Kidney (tissue), 22 donors: ENCODE measurements at places on chromosomes 13 and 19. TPM values are rescaled to one million over a fixed set of nuclear protein-coding genes. Genes with fewer than 3 reads are reported as not detected.

Gene CLIP3
- 10.3 TPM for total RNA-seq

Gene GPR4
- 9.7 TPM for total RNA-seq

Gene PLEKHF1
- total RNA-seq: 11.7 TPM

Gene GRIN2D
- total RNA-seq: 0.54 TPM

Gene KLF5
- 52.7 TPM for total RNA-seq

Gene BEST2
- not detected for total RNA-seq

Gene SCEL
- total RNA-seq: 3.3 TPM

DNA sequence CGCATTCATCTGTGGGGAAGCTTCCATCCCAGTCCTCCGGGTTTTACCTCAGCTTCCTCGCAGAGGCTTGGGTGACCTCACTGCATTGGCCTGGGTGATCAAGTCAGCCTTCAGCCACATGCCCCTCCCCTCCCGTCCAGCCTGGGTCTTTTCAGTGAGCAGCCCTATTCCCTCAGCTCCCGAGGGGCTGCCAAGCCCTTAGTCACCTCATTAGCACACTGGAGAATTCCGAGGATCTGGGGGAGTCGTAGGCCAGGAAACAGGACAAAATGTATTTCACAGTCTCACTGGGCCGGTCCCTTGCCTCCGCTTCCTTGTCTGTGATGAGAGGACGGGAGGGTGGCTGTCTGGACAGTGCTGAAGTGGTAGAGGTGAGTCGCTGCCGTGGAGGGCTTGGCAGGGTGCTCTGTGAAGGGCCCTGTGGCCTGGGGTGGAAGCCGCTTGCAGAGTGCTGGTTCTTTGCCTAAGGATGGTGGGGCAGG, 19.9 kb downstream of the KDM4B start:
- peaks cover 22% of the 10 kb centered on the region for H3K4me1 ChIP-seq
- no peaks in the 10 kb centered on the region for H3K36me3 ChIP-seq
- H3K27me3 ChIP-seq: no peaks in the 10 kb centered on the region

DNA sequence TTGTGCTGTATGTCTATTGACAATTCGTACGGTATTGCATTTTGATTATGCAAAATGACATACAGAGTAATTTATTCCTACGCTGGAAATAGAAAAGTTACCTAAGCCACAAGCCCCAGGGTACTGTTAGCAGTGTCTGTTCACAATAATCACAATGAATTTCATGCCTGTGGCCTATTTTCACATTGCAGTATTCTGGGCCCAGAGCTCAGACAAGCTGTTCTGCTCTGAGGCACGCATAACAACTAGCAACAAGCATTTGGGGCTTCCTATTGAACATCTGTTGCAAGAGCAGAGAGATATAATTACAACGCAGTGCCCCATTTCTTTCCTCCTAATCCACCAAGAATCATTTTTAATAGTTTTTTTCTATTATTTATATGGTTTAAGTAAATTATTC, 158.9 kb upstream of the SGCG start:
- no peaks in the 10 kb centered on the region for H3K36me3 ChIP-seq
- DNase-seq: no peak
- no peaks in the 10 kb centered on the region for H3K27me3 ChIP-seq
- no peak overlapping the region for H3K27ac ChIP-seq

DNA sequence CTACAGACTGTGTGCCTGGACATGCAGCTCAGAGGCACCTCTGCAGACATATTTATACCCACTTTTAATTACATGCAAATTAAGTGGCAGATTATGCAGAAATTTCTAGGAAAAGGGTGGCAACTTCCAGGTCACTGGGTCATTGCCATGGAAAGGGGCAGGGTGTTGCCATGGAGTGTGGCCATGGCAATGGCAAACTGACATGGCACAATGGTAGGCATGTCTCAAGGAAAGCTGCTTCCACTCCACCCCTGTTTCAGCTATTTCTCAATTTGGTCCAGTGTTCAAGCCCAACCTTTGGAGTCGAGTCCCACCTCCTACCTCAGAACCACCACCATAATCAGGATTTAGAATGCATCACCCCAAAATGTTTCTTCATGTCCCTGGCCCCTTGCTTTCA, 170.7 kb upstream of the TSHZ3 start:
- no peak for DNase-seq
- H3K27ac ChIP-seq: no peak overlapping the region
- H3K4me3 ChIP-seq: no peak overlapping the region
- H3K27me3 ChIP-seq: no peaks in the 10 kb centered on the region

- H3K27me3 ChIP-seq: no peaks in the 10 kb centered on the region
- H3K4me3 ChIP-seq: no peak overlapping the region
- H3K36me3 ChIP-seq: no peaks in the 10 kb centered on the region
- H3K4me1 ChIP-seq: no peaks in the 10 kb centered on the region
- no peak overlapping the region for H3K27ac ChIP-seq
- DNase-seq: no peak
Measured at GRCh38 chr13:50340146-50340545, 324.9 kb downstream of the KCNRG start.

DNA sequence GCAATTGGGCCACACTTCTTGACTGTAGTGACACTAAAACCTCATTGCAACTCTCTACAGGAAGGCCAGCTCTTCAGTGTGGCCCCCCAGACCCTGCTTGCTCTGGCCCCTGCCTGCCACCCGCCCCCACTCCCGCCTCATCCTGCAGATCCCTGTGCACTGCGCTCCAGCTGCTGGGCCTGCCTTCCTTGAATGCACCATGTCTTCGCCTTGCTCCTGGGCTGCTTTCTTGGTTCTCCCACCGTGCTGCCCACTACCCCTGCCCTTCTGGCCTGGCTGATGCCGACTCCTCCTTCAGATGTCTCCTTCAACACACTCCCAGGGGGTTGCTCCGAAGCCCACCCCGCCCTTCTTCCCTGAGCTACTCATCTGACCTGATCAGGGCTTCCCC, 98.2 kb downstream of the SIPA1L3 start:
- H3K4me3 ChIP-seq: no peak overlapping the region
- no peaks in the 10 kb centered on the region for H3K36me3 ChIP-seq
- no peaks in the 10 kb centered on the region for H3K4me1 ChIP-seq
- H3K27ac ChIP-seq: peak overlapping the region; percentile 88
- DNase-seq: no peak

GRCh38 chr13:46647512-46648065, 94.6 kb downstream of the LRCH1 start:
- H3K4me3 ChIP-seq: no peak overlapping the region
- no peaks in the 10 kb centered on the region for H3K36me3 ChIP-seq
- H3K27ac ChIP-seq: no peak overlapping the region
- H3K4me1 ChIP-seq: no peaks in the 10 kb centered on the region

- H3K27me3 ChIP-seq: no peaks in the 10 kb centered on the region
- H3K27ac ChIP-seq: no peak overlapping the region
- no peak for DNase-seq
Measured at GRCh38 chr19:32061315-32061714, 284.1 kb upstream of the ZNF507 start.

DNA sequence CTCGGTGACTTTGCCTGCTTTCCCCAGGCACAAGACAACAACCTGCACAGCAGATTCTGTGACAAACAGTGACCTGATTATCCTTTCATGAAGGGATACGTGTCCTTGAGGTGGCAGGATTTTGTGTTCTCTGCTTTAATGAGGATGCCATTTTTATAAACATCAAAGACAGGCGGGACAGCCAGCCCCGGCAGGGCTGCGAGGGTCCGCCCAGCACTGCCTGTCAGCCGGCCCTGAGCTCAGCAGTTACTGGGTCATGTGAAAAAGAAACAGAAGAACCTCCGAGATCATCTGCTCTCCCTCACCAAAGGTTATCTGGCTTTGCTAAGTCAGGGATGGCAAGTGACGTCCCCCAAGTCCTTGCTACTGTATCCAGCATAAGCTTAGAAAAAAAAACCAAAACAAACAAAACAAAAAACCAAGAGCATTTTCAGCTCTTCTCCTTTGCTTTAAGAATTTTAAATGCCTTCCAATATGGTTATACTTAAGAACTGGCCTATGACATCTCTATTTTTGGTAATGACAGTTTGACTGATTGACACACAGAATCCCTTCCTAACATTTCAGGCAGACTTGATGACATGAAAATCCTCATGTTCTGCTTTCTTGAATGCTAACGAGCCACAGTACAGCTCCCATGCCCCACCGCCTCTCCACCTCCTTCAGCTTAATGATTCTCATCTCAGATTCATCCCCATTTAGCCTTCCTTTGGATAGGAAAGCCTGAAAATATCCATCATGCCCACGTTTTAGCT, 666.6 kb upstream of the ARGLU1 start:
- no peak for DNase-seq
- no peaks in the 10 kb centered on the region for H3K36me3 ChIP-seq
- no peaks in the 10 kb centered on the region for H3K27me3 ChIP-seq
- H3K4me3 ChIP-seq: no peak overlapping the region
- H3K4me1 ChIP-seq: no peaks in the 10 kb centered on the region

GRCh38 chr19:35673121-35673804, 6.9 kb downstream of the UPK1A start:
- no peaks in the 10 kb centered on the region for H3K4me1 ChIP-seq
- H3K36me3 ChIP-seq: no peaks in the 10 kb centered on the region
- no peak overlapping the region for H3K27ac ChIP-seq
- no peak for DNase-seq

GRCh38 chr19:6105444-6105843, 4.9 kb downstream of the RFX2 start:
- H3K36me3 ChIP-seq: no peaks in the 10 kb centered on the region
- H3K4me3 ChIP-seq: no peak overlapping the region
- DNase-seq: no peak
- no peak overlapping the region for H3K27ac ChIP-seq

DNA sequence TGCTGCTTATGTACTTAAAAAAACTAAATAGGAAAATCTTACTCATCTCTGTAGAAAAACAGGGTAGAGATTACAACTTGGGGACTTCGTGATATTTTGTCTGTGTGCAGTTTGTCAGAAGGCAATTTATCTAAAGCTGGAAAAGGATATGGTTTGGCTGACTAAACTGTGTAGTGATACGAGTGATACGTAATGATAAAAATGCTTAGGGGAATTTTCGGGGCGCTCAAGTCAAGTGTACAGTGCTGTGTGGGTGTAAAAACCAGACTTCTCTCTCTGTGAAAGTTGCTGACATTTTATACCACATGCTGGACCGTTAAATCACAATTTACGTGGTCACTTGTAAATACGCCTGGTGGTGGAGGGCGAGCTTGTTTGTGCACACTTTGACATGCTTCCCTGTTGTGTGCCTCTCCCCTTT, 221.7 kb downstream of the KCNRG start:
- H3K27me3 ChIP-seq: no peaks in the 10 kb centered on the region
- no peaks in the 10 kb centered on the region for H3K4me1 ChIP-seq
- DNase-seq: no peak
- no peaks in the 10 kb centered on the region for H3K36me3 ChIP-seq
- H3K27ac ChIP-seq: no peak overlapping the region

DNA sequence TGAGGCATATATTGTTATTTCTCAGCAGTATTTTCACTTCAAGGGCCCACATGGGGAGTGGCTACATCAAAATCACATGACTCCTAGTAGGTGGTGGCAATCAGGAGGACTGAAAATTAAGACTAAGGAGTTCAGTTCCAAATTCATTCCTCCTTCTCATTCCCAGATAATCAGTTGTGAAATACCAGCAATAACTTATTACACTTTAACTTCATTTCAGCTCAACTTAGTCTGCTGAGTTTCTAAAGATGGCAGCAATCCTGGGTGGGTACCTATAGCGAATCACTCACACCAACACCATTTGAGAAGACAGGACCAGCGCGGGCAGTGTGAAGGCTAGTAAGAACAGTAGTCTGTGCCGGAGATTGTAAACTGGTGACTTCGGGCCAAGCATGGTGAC, 63.9 kb upstream of the SLC10A2 start:
- no peaks in the 10 kb centered on the region for H3K36me3 ChIP-seq
- peak overlapping the region; percentile 77 for H3K27ac ChIP-seq
- H3K4me3 ChIP-seq: peak overlapping the region; percentile 10
- no peaks in the 10 kb centered on the region for H3K4me1 ChIP-seq

- no peaks in the 10 kb centered on the region for H3K4me1 ChIP-seq
- DNase-seq: no peak
- H3K4me3 ChIP-seq: no peak overlapping the region
Measured at GRCh38 chr13:88456151-88456550, 785.0 kb downstream of the SLITRK5 start.

DNA sequence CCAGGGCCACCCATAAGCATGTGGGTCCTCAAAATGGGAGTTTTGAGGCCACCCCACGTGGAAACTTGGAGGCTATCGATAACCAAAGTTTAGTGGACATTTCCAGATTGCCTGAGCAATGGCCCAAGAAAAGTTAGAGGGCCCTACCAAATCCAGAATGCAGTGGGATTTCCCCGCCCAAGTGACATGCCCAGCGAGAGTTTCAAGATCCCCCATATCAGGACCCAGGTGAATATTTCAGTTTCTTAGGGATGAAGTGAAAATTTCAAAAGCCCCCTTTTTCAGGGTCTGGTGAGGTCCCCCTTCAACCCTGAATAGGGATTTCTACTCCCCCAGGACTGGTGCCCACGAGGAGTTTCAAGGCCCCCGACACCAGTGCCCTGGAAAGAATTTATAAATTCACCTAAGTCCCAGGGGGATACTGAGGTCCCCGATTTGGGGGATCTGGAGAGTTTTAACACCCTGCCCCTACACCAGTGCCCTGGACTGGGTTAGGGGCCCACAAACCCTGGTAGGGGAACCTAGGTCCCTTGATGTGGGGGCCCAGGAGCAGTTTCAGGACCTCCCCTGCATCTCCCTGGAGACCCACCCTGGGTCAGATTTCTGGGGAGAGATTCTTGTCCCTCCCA, 695 bp downstream of the BST2 start:
- no peaks in the 10 kb centered on the region for H3K27me3 ChIP-seq
- no peak for DNase-seq
- H3K27ac ChIP-seq: peak overlapping the region; percentile 99
- no peaks in the 10 kb centered on the region for H3K36me3 ChIP-seq
- H3K4me1 ChIP-seq: peaks cover 9% of the 10 kb centered on the region

- DNase-seq: no peak
- no peaks in the 10 kb centered on the region for H3K27me3 ChIP-seq
- no peak overlapping the region for H3K27ac ChIP-seq
- H3K36me3 ChIP-seq: peaks cover 14% of the 10 kb centered on the region
- H3K4me3 ChIP-seq: peak overlapping the region; percentile 14
Measured at GRCh38 chr19:57812226-57812625, 2.5 kb downstream of the ZNF552 start.

DNA sequence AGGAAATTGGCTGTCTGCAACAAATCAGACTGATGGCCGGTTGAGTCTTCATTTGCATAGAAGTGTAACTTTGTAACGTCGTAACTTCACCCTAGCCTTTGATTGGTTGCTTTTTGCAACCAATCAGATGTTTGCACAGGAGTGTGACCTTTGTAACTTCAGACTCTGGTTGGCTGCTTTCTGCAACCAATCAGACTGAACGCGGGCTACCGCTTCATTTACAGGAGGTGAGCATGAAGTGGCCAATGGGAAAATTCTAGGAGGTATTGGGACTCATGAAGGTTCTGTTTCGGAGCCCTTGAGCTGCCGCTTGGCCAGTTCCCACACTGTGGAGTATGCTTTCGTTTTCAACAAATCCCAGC, 441 bp upstream of the ZNF559 start:
- DNase-seq: no peak
- no peaks in the 10 kb centered on the region for H3K27me3 ChIP-seq
- no peaks in the 10 kb centered on the region for H3K4me1 ChIP-seq

GRCh38 chr19:51417107-51417809, at the start of gene SIGLEC10:
Gene SIGLEC10, minus strand, starts transcription at chr19:51417642. Its CDS starts 61 bp downstream, at chr19:51417581.
- DNase-seq: no peak
- H3K27ac ChIP-seq: no peak within 1 kb of the TSS
- H3K36me3 ChIP-seq: no peaks in the 10 kb centered on the region
- H3K27me3 ChIP-seq: no peaks in the 10 kb centered on the region
